Left ventricle myocardium superior (tissue), 1 donor: ENCODE measurements at places on chromosomes 16 and 17. TPM values are rescaled to one million over a fixed set of nuclear protein-coding genes. Genes with fewer than 3 reads are reported as not detected.
A peak's percentile ranks its signal among the peaks of the same experiment; 100 is the strongest.

DNA sequence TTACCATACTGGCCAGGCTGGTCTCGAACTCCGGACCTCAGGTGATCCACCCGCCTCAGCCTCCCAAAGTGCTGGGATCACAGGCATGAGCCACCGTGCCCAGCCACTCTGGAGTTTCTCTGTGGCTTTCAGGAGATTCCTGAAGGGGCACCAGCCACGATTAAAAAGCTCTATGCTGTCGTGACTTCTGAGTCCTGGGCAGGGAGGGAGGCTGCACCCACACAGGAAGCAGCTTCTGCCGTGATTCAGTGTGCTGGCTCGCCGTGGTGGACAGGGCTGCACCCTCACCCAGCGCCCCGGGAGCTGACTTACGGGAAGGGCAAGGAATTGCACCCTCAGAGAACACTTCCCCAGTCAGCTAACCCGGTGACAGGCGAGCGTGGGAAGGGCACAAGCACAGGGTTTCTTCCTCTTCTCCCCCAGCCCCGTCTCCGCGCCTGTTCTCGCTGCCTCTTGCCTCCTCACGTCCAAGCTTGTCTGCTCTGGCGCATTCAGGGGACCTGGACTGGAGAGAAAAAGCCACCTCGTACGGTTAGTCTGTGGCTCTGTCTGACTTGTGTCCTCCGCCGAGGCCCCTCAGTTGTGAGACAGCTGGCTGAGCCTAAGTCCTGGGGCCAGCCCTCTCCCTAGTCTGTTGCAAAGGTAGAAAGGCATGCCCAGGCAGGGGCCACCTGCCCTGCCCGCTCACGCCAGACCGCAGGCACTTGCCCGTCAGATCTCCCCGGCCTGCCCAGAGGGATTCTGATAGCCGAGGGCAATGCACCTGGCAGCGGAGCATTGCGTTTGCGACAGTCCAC is 145.0 kb downstream of the SEC14L1 start:
- peak; percentile 69 for DNase-seq

DNA sequence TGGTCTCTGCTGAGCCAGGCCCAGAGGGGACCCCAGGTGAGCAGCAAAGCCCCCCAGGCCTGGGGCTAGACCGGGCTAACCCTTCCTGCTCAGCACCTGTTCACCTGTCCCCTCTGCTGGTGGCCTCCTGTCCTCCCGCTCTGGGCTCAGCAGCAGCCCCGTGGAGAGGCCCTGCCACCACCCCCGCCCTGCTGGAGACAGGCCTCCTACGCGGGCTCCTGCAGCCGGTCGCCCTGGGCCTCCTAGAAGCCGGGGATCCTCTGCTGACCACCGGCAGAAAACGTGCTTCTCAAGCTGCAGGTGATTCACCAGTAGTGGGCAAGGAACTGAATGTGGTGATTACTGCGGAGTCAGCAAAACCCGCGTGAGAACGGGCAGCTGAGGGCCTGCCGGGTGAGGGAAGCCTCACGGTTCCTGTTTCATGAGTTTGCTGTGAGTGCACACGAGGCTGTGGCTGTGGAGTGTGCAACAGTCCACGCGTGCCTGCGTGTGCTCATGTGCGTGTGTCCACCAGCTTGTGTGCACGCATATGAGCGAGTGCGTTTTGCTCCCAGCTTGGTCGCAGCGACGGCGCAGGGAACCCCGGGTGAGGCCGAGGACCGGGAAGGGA is 792 bp downstream of the SECTM1 start:
- peak; percentile 65 for DNase-seq

DNA sequence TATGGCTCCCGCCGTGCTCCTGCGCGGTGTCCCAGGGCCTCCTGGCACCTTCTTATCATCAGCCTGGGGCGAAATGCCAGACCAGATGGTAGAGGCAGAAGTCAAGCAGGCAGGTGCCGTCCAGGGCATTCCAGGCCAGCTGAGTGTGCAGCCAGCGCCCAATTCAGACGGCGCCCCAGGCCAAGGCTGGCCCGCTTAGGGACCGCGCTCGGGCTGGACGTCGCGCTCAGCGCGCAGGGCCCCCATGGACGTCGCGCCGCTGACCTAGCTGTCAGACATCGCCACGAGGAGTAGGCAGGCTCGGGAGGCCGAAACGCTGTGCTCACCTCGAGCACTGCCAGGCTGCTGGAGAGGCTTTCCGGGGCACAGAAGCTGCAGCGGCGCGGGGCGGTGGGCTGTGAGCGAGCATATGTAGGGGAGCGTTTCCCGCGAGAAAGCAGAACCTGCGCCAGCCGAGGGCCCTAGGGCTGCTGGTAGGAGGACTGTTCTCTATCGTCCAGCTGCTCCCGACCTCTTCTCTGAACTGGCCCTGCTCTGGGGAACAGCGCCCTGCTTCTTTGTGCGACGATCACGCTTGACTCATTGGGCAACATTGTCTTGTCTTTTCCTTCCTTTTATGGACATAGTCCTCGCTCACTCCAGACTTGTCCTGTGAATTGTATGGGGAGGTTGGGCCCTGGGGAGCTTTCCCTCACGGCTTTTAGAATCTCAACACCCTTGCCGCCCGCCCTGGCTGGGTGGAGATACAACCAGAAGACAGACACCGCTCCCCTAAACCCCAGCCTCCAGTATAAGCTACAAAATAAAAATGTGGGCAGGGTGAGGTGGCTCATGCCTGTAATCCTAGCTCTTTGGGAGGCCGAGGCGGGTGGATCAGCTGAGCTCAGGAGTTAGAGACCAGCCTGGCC is 8.4 kb upstream of the CA4 start:
- peak; percentile 44 for DNase-seq

GRCh38 chr16:73049091-73049490 is 1.2 kb upstream of the ZFHX3 start:
- DNase-seq: no peak

DNA sequence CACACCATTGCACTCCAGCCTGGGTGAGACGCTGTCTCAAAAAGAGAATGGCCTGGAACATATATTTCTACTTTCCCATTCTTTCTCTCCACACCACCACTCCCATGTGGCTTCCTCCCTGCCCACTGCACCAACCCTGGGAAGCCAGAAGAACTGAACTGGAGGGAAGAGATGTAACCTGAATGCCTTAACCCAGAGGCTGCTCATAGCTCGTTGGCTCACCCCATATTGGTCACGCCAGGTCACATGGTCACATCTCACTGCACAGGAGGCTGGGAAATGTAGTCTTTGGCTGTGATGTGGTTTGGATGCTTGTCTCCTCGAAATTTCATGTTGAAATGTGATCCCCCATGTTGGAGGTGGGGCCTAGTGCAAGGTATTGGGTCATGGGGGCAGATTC is 5.9 kb upstream of the DNAH17 start:
- DNase-seq: no peak

GRCh38 chr17:45243750-45244149 is 18.1 kb downstream of the SPATA32 start:
- DNase-seq: no peak

- DNase-seq: no peak
Measured at GRCh38 chr16:15055141-15056053, 477 bp downstream of the NTAN1 start.

DNA sequence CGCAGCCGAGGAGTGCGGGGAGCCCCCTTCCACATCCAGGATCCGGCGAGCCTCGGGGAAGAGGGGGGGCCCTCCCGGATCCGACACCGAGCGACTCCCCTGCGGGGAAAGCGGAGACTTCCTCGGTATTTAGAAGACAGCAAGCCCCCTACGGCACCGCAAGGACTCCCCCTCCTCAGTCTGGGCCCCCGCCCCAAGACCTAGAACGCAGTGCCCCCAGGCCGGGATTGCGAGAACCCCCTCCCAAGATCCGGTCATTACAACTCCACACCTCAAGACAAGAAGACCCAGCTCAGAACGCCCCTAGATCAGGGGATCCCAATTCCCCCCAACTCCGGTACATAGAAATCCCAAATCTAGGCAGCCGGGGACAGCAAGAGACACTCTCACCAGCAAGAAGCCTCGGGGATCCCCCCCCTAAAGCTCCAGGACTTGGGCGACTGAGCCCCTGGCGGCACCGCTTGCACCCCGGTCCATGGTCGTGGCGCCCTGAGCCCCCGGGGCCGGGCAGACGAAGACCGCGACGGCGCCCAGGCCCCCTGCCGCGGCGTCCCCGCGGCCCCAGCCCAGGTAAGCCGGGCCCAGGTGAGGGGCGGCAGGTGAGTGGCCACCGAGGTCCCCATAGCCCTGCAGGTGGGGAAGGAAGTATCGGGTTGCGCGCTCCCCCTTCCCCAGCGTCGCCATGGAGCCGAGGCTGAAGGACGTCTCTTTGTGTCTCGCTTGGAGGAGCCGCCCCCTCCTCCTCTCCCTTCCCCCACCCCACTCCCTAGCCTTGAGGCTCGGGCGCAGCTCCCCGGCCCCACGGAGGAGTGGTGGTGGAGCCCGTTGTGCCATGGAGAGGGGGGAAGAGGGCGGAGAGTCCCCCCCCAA is 641 bp downstream of the SBK1 start:
- no peak for DNase-seq

GRCh38 chr17:54813896-54814295 is 86.8 kb upstream of the TOM1L1 start:
- DNase-seq: no peak

DNA sequence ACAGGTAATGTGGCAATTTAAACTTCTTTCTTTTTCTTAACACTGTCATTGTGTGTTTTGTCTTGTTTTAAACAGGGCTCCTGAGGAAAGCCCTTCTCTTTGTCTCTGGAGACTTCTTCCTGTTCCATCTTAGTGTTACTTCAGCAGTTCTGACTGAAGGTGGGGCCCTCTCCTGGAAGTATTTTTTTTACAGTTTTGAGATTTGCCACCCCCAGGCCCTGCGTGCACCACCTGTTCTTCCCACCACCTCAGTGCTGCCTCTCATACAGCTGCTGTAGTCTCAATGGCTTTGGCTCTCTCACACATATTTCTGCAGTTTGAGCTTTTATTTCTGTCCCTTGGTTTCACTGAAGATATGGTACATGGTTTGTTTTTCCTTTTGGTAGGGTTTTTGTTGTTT is 52.5 kb upstream of the ALDH3A1 start:
- DNase-seq: no peak

DNA sequence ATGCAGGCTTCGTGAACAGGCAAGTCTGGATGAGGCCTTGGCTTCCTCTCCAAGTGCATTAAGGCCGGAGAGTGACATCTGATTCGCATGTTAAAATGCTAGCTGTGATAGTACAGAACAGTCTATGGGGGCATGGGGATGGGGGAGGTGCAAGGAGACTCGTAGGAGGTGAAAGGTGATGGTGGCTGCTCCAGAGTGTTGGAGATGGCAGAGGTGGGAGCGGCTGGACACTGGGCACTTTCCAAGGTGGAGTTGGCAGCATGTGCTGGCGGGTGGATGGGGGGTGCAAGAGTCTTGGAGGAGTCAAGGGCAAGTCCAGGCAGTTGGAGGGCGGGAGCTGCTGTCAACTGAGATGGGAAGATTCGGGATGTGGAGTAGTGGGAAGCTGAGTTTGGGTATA is 350.9 kb upstream of the TNRC6C start:
- DNase-seq: no peak

DNA sequence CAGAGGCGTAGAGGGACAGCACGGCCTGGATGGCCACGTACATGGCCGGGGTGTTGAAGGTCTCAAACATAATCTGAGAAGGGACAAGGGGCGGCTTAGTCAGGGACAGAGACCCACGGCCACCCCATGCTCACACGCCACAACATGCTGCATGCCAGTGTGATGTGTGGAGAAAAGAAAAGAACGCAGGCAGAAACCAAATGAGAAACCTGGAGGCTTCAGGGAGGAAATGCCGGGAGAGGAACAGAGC is 1.1 kb downstream of the ACTG1 start:
- DNase-seq: no peak

GRCh38 chr17:7651097-7651664 is 455 bp downstream of the ATP1B2 start:
- peak; percentile 29 for DNase-seq

DNA sequence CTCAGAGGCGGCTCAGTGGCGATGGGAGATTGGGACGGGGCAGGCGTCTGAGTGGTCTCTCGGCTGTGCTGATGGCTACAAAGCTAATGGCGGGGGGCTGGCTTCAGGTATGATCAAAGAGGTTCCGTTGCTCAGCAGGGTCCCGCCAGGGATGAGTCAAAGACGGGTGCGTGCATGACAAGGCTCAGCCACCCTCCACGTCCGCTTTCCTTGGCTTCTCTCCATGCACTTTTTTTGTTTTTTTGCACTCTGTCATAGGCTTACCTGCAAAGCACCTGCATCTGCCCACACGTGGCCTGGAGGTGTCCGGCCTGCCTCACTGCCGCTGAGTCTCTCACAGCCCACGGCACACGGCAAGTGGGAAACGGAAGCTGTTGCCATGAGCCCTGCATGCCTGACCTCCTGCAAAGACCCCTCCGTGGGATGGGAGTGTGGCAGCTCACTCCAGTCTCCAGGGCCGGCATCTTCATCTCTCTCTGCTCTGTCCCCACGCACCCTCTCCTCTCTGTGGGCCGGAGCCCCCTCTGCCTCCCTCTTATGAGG is 85.5 kb upstream of the ZNF469 start:
- DNase-seq: peak; percentile 22

DNA sequence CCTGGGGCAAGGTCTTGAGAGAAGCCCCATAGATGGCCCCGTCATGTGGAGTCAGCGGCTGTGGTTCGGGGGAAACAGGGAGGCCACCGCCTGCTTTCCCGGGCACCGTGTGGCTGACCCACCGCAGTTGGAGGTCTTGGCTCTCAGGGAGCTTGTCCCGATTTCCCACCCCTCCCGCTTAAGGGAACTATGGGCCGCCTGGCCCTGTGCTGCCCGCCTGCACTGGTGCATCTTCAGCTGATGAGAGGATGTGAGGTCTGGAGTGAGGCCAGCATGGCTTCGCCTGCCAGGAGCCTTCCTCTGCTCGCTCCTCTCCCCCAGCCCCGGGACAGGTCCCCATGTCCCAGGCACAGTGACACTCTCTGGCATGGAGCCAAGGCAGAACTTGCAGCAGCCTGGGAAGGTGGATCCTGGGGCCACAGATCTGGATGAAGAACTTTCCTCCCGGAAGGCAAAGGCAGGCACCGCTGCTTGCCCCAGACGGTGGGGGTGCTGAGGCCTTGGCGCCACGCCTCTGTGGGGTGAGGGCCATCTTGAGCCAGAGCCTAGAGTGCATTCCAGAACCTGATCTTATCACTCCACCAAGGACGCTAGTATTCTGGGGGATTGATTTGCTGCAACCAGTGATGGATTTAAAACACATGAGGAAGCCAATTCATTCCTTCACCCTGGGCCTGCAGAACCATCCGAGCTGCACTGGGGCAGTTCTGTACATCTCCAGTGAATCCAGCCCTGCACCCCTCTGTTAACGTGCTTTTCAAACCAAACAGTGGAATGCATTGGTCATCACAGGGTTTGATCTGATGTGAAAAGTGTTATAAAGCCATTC is 178.6 kb upstream of the TNRC6C start:
- DNase-seq: peak; percentile 63

- DNase-seq: peak; percentile 69
Measured at GRCh38 chr17:17075125-17075781, 33.0 kb downstream of the MPRIP start.

CCL23 gene
- not detected for total RNA-seq

AOC2 gene
- total RNA-seq: 0.40 TPM

GRB7 gene
- 5.1 TPM for total RNA-seq

KRT16 gene
- not detected for total RNA-seq

ARHGAP44 gene
- total RNA-seq: 9.9 TPM

CAMKK1 gene
- 3.4 TPM for total RNA-seq

MYCBPAP gene
- total RNA-seq: 0.55 TPM

NPIPA8 gene
- total RNA-seq: not detected

HSPB9 gene
- 0.12 TPM for total RNA-seq

FA2H gene
- total RNA-seq: 0.50 TPM

MYH3 gene
- total RNA-seq: 0.87 TPM
